CD4-positive, alpha-beta T cell treated with Interleukin-4 for 1 hour (primary cell): ENCODE measurements at places on chromosomes 13 and 19.

GRCh38 chr19:55544776-55545439 is 435 bp downstream of the SBK3 start:
- DNase-seq = no peak

GRCh38 chr19:15511671-15512424 is 3.5 kb downstream of the CYP4F22 start:
- DNase-seq = no peak

- no peak for DNase-seq
Measured at GRCh38 chr19:54477650-54478049, 4.6 kb upstream of the CDC42EP5 start.

DNA sequence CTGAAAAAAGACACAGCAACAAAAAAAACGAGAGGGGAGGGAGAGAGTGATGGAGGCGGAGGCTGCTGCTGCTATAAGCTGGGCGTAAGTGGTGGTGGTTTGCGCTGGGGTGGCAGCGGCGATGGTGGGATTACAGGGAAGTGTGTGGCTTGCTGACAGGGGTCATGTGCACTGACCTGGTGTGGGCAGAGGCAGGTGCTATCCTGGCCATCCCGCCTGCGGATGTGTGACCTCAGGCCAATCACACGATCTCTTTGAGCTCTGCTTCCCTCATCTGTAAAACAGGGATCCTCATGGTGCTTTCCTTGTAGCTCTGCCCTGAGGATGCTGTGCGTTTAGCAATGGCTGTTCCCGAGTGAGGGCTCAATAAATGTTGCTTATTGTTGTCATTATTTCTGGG is 3.3 kb upstream of the ZNF580 start:
- DNase-seq = no peak

GRCh38 chr19:30653646-30654386 is 281.6 kb downstream of the ZNF536 start:
- DNase-seq = no peak
